ENCODE measurements at places on chromosomes 16 and 17.

GRCh38 chr16:77317059-77317458 is 117.8 kb downstream of the ADAMTS18 start:
- no peak for DNase-seq

- DNase-seq: no peak
These were observed 101.4 kb downstream of the RAP1GAP2 start for GRCh38 chr17:2897605-2898004.

DNA sequence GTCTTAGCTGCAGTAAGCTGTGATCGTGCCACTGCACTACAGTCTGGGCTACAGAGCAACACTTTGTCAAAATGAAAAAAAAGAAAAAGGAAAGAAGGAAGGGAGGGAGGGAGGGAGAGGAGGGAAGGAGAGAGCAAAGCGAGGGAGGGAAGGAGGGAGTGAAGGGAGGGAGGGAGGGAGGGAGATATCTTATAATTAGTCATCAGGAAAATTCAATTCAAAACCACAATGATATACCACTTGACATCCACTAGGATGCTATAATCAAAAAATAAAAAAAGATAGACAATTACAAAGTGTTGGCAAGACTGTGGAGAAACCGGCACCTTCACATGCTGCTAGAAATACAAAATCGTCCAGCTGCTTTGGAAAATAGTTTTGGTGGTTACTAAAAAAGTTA is 93.8 kb downstream of the CDC27 start:
- peak; percentile 28 for DNase-seq

- no peak for DNase-seq
These were observed 69.1 kb downstream of the METRNL start for GRCh38 chr17:83148317-83149028.

GRCh38 chr17:39933912-39934311 is 6.4 kb downstream of the LRRC3C start:
- no peak for DNase-seq

- no peak for DNase-seq
These were observed 21.8 kb downstream of the SREBF1 start for GRCh38 chr17:17815062-17815406.

DNA sequence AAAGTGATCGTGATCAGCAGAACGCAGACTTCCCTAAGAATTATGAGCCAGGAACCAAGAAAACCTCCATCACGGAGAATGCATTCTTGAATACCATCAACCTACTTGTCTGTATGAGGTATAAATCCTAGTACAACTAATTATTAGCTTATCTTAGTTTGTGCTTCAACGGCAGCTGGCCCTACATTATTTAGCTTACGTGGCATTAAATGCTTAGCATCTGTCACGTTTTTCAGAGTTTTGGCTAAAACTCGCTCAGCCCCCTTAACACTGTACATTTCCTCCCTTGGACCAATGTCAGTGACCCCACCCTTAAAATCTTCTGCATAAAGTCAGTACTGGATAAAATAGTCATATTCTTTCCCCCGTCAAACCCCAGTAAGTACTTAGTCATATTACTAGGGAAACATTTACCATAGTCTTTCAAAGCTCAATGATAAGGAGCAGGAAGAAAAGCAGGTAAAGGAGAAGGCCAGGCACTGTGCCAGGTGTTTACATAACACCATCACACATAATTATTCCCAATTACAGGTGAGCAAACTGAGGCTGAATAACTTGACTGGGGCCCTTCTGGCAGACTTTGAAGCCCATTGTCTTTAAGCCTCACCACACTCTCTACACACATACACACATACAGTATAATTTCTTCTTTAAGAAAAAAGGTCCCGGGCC is 16.6 kb upstream of the TXNDC11 start:
- no peak for DNase-seq

DNA sequence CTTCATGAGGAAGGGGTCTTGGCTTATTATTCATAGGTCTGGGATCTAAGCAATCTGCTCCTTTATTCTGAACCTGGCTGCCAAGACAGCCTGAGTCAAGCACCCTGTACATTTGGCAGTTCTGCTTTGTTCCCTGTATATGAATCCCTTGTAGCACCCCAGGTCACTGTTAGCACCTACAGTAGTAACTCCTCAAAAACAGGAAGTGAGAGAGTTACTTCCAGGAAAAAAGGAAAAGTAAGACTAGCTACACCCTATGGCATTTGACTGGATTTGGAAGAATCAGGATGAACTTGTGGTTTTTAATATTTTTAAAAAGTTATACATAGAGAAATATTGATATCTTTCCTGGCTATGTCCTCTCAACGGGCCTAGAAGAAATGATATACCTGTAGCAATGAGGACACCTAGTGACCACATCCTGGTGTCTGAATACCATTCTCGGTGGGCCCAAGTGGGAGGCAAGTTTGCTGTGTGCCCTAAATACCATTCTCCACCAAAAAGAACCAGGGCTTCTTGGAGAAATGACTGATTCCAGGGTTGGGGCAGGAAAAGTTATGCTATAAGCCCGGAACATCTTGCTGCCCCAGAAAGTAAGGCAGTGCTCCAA is 9.9 kb downstream of the ANKRD40 start:
- DNase-seq: no peak

GRCh38 chr17:32870969-32871368 is 6.0 kb downstream of the MYO1D start:
- DNase-seq: no peak

- DNase-seq: no peak
These were observed 315.1 kb upstream of the CCL2 start for GRCh38 chr17:33939959-33940358.

DNA sequence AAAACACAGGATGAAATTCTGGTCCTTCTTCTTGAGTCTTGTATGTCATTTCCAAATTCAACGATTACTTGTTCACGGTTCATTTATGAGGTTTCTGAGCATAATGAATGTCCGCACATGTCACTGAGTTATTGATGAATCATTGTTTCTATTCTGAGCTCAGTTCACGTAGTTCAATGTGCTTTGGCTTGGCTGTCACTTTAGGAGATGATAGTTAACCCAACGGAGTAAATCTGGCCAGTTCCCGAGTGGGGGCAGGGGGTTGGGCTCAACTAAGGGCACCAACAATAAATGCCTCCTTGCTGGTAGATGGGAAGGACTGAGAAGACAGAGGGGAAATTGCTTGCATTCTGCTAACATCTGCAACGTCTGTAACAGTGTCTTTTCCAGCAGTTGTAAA is 239.4 kb upstream of the HSBP1 start:
- DNase-seq: peak; percentile 4

DNA sequence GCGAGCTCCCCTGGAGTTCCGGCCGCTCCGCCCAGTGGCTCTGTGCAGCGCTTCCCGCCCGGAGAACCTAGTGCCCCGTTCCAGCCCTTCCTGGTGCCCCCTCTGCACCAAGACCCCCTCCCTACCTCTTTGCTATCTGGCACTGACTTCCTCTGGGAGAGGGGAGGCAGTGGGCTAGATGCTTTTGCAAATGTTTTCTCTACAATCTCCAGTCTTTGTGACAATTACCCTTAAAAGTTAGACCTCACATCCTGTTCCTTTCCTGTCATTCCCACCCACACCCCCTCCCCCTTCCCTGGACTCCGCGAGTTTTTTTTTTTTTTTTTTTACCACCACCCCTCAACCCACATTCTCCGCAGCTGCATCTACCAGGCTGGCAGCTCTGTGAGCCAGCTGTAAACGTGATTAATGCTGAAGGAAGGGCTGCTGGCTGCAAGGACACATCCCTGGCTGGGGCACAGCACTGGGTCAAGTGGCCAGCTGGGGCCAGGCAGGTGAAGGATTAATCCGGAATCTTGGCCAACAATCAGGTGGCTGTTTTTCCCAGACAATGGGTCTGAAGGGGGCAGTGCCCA is 101.5 kb downstream of the MGAT5B start:
- peak; percentile 45 for DNase-seq

GRCh38 chr17:42214156-42214555 is 19.9 kb upstream of the GHDC start:
- DNase-seq: no peak

GRCh38 chr17:1493291-1493980 is 950 bp upstream of the MYO1C start:
- DNase-seq: no peak

GRCh38 chr17:34616148-34616547 is 36.8 kb downstream of the TMEM132E start:
- DNase-seq: no peak

GRCh38 chr16:57988929-57989328 is 11.5 kb downstream of the ZNF319 start:
- DNase-seq: no peak

DNA sequence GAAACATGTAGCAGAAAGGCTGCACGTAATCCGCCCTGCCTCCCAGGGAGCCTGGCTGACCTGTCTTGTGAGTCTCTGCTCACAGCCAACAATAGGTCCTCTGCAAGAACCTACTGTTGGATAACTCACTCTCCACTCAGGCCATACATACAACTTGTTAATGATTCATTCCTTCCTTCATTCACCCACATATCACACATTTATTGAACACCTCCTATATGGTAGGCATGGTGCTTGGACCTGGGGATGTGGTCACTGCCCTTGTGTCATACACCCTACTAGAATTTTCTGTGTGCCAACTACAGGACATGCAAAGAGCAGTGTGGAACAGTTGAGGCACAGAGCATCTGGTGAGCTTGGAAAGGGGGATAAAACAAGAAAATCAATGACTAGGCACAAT is 28.1 kb upstream of the HNF1B start:
- DNase-seq: no peak

GRCh38 chr16:9061358-9061813 is 30.1 kb upstream of the HAPSTR1 start:
- peak; percentile 66 for DNase-seq

DNA sequence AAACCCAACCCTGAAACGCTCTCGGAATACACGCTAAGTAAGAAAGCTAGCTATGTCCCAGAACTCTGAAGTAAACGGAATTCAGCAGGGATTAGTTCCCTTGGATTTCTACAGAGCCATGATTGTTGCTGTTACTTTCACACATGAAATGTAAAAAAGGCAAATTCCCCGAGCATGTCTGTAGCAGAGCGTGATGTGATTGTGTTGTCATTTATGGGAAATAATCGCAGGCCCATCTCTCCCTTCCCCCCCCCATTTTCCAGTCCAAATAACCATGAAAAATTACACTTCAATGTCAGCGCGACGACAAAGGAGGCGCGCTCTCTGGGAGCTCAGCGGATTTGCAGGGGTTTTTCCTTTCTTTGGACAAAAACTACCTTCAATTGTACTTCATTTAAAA is 209.0 kb downstream of the ZFHX3 start:
- DNase-seq: no peak

DNA sequence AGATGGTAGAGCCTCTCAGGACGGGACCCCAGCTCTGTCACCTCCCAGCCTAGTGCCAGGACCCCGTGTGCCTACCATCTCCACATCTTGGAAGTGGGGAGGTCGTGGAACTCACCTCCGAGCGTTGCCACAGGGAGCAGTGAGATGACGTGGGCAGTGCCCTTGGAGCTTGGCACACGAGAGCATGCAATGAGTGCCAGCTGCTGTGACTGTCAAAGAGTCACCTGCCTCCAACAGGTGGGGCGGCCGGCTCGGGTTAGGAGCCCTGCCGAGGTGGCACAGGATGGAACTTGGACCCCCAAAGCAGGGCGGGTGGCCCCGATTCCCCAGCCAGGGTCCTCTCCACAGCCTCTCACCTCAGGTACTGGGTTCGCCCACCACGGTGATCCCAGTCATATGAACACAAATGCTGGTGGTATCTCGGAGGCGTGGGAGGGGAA is 5.5 kb downstream of the VPS4A start:
- no peak for DNase-seq

DNA sequence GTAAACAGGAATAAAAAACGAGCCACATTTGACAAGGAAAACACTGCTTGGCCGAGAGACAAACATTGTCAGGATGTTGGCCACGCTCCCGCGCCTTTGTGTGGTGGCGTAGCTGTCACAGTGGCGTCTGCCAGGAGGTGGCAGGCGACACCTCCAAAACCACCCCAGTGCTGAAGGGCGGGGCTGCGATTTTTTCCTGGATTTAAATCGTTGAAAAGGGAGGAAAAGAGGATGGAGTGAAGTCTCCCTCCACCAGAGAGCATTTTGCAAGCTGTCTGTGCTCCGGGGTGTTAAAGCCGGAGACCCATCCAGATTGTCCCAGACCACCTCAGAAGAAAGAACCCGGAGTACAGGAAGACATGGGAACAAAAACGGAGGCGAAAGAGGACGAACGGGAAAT is 12.7 kb downstream of the MRM3 start:
- peak; percentile 74 for DNase-seq

DNA sequence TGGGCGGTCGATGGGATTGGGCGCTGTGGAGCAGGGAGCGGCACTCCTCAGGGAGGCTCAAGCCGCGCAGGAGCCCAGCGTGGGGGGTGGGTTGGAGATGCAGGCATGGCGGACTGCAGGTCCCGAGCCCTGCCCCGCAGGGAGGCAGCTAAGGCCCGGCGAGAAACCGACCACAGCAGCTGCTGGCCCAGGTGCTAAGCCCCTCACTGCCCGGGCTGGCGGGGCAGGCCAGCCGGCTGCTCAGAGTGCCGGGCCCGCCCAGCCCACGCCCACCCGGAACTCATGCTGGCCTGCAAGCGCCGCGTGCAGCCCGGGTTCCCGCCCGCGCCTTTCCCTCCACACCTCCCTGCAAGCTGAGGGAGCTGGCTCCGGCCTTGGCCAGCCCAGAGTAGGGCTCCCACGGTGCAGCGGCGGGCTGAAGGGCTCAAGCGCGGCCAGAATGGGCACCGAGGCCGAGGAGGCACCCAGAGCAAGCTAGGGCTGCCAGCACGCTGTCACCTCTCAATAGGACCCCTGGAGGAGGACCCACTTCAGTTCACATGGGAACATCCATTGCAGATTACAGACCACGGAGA is 20.5 kb upstream of the METTL16 start:
- DNase-seq: no peak

GRCh38 chr16:15427648-15428239 is 6.6 kb upstream of the BMERB1 start:
- peak; percentile 80 for DNase-seq

DNA sequence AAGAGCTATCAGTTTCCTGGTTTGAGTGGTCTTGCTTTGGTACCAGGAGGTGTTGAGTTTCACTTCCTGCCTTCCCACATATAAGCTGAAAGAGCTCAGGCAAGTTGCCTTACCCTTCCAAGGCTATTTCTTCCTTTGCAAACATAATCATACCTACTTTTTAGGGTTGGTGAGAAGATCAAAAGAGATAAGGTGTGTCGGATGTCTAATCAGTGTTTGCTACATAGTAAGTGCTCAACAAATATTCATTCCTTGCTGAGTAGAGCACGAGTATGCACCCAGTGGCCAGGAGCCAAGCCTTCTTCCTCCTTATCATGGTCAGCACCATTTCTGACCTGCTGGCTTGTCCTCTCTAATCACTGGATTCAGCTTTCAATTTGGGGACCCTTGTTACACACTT is 12.7 kb upstream of the TMEM98 start:
- no peak for DNase-seq

- no peak for DNase-seq
These were observed 27.9 kb upstream of the EFCAB13 start for GRCh38 chr17:47295874-47296255.

Measured in M059J (cell line).